Daoy (cell line): ENCODE measurements at places on chromosomes 2 and 18.

DNA sequence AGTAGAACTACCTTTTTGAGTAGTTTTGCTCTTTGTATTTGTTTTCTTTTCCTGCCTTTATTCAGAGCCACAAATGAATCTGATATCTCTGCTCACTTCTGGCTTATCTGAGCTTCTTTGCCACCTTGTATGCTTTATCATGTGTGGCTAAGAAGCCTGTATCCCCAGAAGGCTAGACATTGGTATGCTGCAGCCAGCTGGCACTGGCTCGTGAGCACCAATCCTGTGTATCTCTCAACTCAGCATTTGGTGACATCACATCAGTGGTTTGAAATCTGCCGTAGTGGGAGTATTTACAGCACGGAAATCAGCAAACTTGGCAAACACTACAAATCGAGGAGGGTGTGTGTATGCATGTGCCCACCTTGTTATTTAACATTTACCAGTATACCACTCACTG is 183.7 kb upstream of the LHCGR start:
- DNase-seq: no peak

DNA sequence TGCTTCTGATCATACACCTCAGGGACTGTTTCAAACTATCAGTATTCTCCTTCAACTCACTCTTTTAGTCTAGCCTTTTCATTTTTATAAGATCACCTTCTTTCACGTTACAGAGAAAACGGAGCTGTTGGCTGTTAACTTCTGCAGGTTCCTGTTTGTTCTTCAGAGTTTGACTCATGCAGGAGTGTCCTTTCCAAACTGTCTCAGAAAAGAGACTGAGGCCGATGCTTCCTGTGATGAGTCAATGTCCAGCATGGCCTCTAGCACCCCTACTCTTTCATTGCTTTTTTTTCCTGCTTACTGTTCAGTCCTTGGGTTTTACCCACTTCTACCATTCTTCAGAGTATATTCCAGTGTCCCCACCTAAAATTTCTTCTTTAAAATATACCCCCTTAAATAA is 240.8 kb upstream of the RGPD4 start:
- no peak for DNase-seq

DNA sequence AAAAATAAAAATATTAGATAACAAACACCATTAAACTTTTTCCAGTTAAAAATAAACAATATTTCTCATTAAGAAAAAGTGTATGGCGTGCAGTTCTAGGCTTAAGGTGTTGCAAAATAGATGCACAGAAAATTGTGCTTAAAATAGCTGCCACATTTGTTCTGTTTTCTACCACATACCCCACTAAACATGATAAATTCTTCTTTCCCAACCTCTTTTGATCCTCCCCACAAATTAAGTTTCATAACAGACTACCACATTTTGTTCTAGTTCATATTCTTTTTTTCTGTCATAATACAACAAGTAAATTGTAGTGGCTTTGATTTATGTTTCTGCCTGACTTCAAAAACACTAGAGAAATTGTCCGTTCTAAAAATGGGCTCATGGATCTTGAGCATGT is 64.5 kb downstream of the ARHGAP28 start:
- DNase-seq: no peak

DNA sequence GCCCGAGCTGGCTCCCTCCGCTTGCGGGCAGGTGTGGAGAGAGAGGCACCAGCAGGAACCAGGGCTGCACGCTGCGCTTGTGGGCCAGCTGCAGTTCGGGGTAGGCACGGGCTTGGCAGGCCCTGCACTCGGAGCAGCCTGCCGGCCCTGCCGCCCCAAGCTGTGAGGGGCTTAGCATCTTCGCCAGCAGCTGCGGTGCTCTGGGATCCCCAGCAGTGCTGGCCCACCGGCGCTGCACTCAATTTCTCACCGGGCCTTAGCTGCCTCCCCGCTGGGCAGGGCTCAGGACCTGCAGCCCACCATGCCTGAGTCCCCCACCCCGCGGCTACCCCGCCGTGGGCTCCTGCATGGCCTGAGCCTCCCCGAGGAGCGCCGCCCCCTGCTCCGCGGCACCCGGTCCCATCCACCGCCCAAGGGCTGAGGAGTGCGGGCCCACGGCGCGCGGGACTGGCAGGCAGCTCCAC is 434.4 kb upstream of the RGPD4 start:
- no peak for DNase-seq

DNA sequence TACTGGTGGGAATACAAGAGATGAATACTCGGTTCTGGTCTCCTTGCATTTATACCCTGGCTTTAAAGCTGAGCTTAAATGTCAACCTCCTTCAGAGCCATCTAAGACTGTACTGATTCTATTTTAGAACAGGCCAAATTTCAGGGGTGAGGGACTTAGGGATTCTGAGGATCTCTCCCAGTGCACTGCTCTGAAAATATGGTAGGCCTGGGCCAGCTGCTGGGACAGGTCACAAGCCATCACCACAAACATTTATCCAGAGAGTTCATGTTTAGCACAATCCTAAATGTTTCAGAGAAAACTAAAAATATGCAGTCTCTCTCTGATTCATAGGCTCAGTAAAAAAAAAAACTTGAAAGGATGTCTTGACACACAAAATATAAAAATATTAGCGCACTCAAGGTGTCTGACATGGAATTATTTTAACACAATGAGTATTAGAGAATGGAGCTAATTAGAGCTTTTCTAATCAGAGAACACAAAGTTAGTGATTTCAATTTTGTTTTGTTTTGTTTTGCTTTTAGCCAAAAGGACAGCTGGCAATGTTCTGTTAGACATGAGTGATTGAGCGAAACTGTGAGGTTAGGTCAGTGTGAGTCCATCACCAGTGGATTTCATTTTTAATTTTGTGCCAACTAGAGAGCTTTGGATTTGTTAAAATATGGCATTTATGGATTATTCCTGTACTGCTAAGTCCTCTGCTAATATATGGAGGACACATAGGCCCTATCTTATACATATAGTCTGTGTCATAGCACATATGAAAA is 38.8 kb downstream of the MFSD6 start:
- no peak for DNase-seq

- DNase-seq: no peak
Measured at GRCh38 chr2:201759567-201759966, 21.2 kb downstream of the ALS2 start.

GRCh38 chr2:7358865-7359447 is 441.7 kb downstream of the RNF144A start:
- no peak for DNase-seq

- DNase-seq: no peak
Measured at GRCh38 chr18:29301048-29301447, 1124.1 kb upstream of the CDH2 start.

GRCh38 chr2:74036010-74036409 is 51.3 kb downstream of the TET3 start:
- no peak for DNase-seq

GRCh38 chr2:32812316-32812715 is 134.4 kb upstream of the LTBP1 start:
- no peak for DNase-seq

- no peak for DNase-seq
Measured at GRCh38 chr2:216415541-216415940, 3.3 kb downstream of the SMARCAL1 start.
